T1000 (cell line): ENCODE measurements at places on chromosomes 2 and 18.

- no peak for DNase-seq
These were observed 4.4 kb upstream of the DSC3 start for GRCh38 chr18:31046916-31047315.

GRCh38 chr2:63755216-63755615 lies 86.5 kb upstream of the UGP2 start:
- DNase-seq = no peak

DNA sequence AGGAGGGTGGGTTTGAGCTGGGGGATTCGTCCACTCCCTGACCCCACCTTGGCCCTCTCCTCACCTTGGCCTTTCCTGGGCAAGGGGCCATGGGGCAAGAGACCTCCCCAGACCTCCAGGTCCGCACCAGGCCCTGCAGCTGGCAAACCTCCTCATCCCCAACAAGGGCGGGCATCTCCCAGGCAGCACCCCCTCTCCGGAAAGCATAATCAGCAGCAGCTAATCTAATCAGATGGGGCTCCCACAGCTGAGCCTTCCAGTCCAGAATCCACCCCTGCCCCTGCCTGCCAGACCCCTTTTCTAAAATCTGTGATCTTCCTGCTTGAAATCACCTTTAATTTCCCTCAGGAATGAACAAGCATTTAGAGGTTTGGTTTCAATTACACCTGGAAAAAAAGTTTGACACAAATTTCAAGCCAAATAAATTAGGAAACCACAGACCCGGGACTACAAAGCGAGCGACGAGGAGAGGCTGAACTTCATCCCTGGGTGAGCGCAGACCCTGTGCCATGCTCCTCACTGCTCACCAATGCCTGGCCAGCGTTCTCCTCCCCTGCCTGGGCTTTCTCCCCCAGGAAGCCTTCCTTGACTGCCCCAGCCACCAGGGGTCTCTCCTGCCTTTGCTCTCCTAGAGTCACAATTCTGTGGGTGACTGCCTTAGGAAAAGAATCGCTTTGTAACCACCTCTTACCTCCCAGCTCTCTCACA lies 143.0 kb upstream of the MYCN start:
- DNase-seq = no peak

DNA sequence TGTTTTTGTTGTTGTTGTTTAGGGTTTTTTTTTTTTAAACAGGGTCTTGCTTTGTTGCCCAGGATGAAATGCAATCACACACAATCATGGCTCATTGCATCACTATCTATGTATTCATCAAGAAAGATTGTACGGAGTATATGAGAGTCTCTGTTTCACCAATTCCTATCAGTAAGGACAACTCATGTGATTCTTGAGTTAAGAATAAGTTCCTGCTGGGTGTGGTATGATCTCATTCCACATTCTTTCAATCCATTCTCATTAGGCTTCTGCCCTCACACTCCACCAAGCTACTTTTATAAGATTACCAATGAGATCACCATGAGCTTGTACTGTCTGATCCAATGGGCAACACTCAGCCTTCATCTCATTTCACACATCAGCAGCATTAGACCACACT lies 9.1 kb upstream of the AP1S3 start:
- DNase-seq = peak; percentile 11

DNA sequence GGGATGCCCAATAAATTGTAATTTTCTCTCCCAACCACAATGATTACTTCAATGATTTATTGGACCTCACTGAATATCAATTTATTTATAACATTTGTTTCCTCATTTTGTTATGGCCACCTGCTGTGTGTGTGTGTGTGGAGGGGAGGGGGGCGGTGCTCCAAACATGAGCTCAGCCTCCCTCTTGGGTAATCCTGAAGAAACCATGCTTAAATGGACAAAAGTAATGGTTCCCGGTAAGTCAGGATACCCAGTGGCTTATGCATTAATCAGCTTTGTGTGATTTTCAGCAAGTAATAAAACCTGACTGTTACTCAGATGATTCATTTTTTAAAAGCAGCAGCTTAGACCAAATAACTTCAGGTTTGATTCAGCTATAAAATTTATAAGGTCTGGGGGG lies 495.1 kb upstream of the MEX3C start:
- DNase-seq = no peak
